ENCODE measurements at places on chromosomes 1 and 21. TPM values are rescaled to one million over a fixed set of nuclear protein-coding genes. Genes with fewer than 3 reads are reported as not detected.

DNA sequence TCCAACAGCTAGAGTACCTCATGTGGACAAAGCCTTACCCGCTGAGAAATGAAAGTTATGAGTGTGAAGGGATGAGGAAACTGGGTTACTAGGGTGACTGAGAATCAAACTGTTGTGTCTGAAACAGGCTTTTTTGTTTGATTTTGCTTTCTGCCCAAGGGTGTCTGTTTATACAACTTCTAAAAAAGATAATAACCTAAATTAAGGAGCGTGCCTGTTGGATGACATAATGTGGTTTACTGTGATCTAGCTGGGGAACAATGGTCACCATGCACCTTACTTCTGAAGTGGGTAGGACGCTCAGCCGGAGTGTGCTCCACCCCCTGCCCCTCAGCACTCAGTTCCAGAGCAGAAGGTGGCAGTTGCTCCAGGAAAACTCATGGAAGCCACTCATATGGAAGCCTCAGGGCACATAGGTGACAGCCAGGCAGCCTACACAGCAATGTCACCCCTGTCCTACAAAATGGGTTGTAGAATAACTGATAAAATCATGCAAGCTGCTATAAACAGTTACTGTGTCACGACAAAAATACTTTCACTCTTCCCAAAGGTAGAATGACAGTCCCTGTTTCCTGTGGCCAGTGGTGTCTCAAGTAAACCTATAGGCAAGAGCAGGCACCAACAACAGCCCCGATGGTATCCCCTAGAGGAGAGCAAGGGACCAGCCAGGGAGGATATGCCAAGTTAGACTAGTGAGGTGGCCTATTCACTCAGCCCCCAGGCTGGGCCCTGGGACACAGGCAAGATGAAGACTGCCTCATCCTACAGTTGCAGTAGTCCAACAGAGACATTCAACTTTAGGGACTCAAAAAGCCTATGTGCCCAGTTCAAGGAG, 29.3 kb downstream of the SIPA1L2 start:
- no peak for DNase-seq

- DNase-seq = no peak
Measured at GRCh38 chr1:41333146-41333784, 28.0 kb upstream of the FOXO6 start.

The ANKRD34A gene
- total RNA-seq = 0.20 TPM

The LDLRAP1 gene
- 13.1 TPM for total RNA-seq

The CELA3B gene
- 0.26 TPM for total RNA-seq

The CELA2A gene
- total RNA-seq = not detected

The TFF3 gene
- total RNA-seq = not detected

Data from pulmonary artery endothelial cell (primary cell).